ENCODE measurements at places on chromosomes 1 and 21.
A peak's percentile ranks its signal among the peaks of the same experiment; 100 is the strongest.

- no peak for DNase-seq
Measured at GRCh38 chr1:222045786-222046185, 303.9 kb upstream of the DUSP10 start.

DNA sequence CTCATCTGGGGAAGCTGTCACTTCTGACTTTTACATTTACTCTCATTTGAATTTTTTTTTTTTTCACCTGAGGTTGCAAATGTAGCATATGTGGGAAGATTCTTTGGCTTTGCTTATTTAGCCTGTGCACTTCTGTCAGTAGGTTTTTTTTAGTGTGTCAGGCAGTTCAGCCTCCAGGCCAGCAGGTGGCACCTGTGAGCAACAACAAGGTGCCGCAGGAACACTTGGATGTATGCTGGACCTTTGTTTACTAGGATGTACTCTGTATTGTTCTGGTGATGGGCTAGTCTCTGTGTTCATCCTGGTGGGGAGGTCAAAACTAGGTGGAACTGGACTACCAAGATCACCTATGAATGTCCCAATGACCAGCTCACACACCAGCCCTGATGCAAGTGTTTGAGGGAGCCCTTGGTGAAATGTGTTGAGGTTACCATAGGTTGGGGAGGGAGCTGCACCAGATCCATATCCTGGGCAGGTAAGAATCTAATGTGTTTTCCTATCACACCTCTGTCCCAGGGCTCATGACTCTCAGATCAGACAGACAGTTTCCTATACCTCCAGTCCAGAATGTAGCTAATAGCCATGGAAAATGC, 618.2 kb downstream of the BRINP3 start:
- no peak for DNase-seq

GRCh38 chr1:41811051-41811795, 107.5 kb downstream of the HIVEP3 start:
- no peak for DNase-seq

DNA sequence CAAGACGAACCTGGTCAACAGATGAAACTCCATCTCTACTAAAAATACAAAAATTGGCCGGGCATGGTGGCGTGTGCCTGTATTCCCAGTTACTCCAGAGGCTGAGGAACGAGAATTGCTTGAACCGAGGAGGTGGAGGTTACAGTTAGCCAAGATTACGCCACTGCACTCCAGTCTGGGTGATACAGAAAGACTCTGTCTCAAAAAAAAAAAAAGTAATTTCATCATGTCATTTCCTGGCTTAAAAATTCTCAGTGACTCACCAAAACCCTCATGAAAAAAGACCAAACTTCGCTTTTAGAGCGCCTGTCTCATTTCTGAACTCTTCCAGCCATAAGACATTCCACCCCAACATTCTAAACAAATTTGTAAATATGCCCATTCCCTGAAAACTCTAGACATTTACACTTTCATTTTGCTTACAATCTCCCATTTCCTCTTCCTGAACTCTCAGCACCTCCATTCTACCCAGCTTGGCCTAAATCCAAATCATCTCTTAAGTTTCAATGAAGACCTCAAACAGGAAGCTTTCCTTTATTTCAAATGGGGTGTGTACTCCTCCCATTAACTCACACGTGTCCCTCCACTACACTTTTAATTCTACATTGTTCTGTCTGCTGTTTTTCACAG, 50.5 kb upstream of the PRRC2C start:
- DNase-seq = peak; percentile 91

DNA sequence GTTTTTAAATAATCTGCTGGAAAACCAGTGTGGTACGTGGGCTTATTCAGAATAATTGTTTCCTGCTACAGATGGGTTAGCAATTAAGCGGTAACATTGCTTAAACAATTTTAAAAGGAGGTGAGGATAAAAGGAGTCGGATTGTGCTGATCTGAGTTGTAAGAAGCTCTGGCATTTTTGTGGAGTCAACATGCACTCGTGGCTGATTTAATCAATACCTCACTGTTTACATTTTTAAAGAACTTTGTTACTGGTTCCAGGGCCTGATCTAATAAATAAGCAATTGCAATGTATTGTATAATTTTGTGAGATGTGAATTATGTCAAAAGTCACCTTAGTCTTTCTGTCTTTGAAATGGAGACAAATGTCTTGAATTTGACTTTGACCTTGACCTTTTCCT, 474.0 kb downstream of the SETD4 start:
- DNase-seq = no peak

GRCh38 chr21:41169701-41170100, 1.7 kb downstream of the BACE2 start:
- no peak for DNase-seq

GRCh38 chr1:239868058-239868832, 223.4 kb upstream of the FMN2 start:
- DNase-seq = no peak

DNA sequence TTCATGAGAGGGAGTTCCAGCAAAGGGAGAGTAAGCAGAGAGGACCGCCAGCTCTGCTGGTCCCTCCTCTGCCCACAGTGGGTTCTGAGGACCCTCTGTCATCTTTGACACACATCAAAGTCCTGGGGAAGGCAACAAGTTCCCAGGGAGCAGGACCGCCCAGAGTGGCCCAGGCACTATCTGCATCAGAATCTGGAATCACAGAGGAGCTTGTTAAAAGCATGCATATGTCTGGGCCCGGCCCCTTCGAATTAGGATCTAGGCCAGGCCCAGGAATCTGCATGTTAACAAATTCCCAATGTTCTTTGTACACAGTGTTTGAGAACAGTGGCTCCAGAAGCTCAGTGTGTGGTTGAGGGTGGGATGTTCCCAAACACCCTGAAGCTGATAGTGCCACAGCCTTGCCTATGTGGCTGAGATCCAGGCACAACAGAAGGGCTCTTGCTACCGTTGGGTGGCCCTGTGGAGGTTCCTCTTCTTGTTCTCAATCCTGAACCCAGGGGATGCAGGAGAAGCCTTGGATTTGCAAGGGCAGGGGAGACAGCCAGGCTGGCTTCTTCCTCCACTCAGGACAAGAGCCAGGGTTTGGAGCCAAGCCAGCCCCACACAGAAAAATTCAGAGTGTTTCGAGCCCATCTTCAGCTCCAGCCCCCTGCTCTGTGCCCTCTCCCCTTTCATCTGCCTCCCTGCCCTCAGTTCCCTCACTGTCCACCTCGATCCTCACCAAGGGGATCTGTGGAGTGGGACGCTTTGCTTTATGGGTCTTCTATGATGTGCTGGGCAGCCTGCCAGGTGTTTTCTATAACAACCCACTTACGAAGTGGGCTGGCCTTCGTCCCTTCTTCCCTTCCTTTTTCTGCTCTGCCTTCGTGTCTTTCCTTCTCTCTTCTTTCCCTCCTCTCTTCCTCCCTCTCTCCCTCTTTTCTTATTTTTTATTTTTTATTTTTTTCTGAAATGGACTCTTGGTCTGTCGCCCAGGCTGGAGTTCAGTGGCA, 129.0 kb upstream of the TMPRSS2 start:
- DNase-seq = no peak

DNA sequence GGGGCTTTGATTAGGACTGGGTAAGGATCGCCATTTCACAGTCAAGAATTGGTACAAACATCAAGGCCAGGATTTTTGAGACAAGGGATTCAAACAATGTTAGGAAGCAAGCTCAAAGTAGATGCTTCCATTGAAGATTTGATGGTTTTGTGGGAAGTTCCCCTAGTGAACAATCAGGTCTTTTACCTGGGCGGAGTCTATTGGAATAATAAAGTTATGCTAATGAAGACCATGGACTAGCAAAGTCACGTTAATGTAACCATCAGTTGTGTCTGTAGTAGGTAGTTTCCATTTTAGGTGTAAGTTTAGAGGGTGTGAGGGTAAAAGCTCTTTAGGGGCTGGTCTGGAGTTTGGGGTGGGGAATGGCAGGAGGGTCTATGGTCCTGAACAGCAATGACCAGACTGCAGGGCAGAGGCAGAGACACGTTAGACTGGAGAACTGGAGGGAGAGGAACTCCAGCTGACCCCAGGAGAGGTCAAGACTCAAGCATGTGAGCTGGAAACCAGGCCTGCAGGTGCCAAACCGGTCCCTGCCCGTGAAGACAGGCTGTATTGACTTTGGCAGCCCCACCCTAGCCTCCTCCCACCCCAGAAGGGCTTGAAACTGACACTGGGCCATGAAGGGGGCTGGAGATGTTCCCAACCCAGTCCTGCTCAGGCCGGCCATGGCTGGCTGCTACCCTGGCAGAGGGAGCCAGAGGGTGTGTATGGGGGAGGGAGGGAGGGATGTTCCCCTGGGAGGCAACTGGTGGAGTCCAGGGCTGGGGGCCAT, 36.0 kb upstream of the GPR37L1 start:
- DNase-seq = no peak

DNA sequence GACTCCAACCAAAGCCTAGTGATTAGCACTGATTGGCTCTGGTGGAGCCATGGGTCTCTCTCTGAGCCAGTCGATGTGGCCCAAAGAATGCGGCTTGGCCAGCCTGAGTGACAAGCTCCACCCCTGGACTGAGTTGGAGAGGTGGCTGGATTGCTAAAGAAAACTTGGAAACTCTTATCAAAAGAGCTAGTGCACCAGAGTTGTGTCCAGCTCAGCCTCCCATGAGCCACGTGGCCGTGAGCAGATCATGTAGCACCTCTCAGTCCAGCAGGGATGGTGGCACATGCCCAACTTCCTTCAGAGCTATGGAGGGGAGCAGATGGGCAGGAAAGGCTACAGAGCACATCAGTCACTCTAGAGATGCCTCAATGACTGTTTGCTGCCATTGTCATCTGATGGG, 142.8 kb upstream of the VAMP3 start:
- no peak for DNase-seq

- no peak for DNase-seq
Measured at GRCh38 chr1:101992821-101993575, 3.7 kb downstream of the OLFM3 start.

GRCh38 chr1:157335056-157335455, 196.9 kb upstream of the ETV3 start:
- DNase-seq = no peak

DNA sequence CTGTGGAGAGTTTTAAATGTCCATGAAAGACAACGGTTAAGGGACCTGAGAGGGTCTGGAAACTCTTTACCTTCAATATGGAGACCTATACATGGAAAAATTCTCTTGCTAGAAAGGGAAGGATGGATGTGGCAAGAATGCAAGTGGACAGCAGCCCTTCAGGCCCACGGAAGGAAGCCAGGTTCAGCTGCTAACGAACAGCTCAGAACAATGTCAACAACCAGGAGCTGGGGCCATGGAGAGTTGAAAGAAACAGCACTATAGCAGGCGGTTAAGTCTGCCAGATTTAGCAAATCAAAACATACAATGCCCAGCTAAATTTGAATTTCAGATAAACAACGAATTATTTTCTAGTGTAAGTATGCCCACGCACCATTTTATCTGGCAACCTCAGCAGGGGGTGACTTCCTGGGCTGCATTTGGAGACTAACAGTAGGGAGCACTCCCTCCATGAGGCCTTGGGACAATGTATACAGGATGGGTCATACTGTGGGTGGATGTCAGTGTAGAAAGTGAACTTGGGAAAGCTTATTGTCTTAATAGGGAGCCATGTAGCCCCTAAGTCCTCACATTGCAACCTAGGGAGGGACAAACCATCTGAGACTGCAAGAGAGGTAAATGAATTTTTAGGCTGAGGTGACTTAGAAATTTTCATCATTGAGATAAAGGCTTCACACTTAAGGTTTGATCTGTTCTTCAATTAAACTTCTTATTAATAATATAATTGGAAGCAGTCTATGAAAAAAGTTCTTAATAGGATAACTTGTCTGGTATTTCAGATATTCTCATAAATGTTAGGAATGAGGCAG, 7.8 kb upstream of the H3-3A start:
- no peak for DNase-seq

- DNase-seq = peak; percentile 85
Measured at GRCh38 chr1:48493970-48494769, 22.2 kb upstream of the SPATA6 start.

GRCh38 chr1:38018864-38019343, 6.4 kb downstream of the UTP11 start:
- DNase-seq = no peak

DNA sequence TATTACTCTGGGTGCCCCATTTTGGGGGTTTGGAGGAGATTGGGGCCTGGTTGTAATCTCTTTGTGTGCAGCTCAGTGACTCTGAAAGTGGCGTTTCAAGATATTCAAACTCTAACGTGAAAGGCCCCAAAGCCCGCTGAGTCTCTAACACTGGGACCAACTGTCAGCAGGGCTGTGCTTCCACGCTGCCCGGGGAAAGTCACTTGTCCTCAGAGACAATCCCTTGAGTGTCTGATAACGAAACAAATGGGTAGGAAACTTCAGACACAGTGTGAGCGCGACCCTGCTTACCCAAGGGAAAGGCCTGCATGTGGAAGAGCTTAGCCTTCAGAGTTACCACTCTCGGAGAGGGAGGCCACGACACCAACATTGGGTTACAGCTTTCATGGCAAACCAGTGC, 837 bp downstream of the UBASH3A start:
- DNase-seq = no peak

GRCh38 chr21:46394595-46395104, 64.0 kb upstream of the DIP2A start:
- no peak for DNase-seq

GRCh38 chr1:161115132-161115711, 2.6 kb downstream of the PFDN2 start:
- DNase-seq = peak; percentile 99

GRCh38 chr1:25529518-25530185, 13.8 kb upstream of the LDLRAP1 start:
- DNase-seq = no peak

GRCh38 chr1:175075572-175076568, 8.2 kb downstream of the TNN start:
- no peak for DNase-seq

GRCh38 chr21:44626262-44626661, 631 bp upstream of the KRTAP10-9 start:
- no peak for DNase-seq

- peak; percentile 12 for DNase-seq
Measured at GRCh38 chr1:28112388-28113241, 24.2 kb upstream of the EYA3 start.

- no peak for DNase-seq
Measured at GRCh38 chr1:4801192-4801924, 146.9 kb downstream of the AJAP1 start.

- peak; percentile 72 for DNase-seq
Measured at GRCh38 chr1:67652800-67653199, 32.2 kb upstream of the GADD45A start.

GRCh38 chr1:235527196-235527814, 23.1 kb upstream of the B3GALNT2 start:
- DNase-seq = no peak

DNA sequence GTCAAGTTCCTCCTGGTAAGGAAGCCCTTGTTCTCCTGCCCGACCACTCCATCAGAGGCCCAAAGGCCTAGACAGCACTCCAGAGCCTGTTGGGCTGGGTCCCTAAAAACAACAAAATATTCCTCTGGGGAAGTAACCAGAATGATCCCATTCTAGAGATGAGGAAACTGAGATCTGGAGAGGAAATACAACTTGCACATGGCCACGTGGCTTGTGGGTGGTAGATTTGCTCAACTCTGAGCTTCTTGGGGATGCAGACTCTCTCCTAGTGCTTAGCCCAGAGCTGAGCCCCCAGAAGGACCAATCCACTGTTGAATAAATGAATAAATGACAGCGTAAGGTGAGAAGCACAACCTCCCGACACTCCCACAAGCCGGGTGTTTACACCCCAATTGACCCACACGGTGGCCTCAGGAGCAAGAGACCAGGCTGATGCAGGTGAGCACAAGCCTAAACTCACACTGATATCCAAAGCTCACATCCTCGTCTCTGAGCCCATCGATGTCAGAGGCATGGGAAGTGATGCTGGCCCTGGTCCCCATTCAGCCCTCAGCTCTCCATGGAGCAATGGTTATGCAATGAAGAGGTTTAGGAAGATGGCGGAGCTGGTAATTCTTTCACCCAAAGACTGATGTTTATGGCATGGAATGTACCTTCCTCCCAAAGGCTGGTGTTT, 172.5 kb upstream of the EDN2 start:
- no peak for DNase-seq
